ENCODE measurements at places on chromosomes 12 and 14. TPM values are rescaled to one million over a fixed set of nuclear protein-coding genes. Genes with fewer than 3 reads are reported as not detected.

Gene PPP1R36
- 0.28 TPM for total RNA-seq

Gene C1QL4
- 3.3 TPM for total RNA-seq

Gene MORN3
- total RNA-seq, result 1.5 TPM

Gene DNAJC22
- total RNA-seq, result 0.15 TPM

GRCh38 chr12:13661005-13661887 is 320.2 kb downstream of the GRIN2B start:
- peak; percentile 15 for DNase-seq

DNA sequence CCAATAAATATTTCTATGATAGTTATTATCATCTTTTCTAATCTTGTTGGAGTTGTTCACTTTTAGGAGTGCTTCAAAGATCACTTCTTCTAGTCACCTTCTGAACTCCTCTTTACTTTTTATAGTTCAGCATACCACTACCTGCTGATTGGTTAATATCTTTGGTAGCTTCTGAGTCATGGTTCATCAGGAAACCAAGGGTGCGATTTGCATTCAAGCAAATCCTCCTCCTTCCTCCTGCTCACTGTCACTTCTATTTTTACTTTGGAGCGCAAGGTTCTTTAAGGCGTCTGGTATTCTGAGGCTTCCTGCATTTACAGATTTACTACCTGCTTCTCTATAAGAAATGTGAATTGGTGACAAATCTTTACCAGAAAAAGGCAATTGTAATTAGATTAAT is 24.0 kb downstream of the SYT1 start:
- no peak for DNase-seq

Data from H7 (cell line).